ENCODE measurements at places on chromosomes 4 and X.

- DNase-seq: no peak
Measured at GRCh38 chr4:178823673-178824295, 1381.5 kb upstream of the AGA start.

DNA sequence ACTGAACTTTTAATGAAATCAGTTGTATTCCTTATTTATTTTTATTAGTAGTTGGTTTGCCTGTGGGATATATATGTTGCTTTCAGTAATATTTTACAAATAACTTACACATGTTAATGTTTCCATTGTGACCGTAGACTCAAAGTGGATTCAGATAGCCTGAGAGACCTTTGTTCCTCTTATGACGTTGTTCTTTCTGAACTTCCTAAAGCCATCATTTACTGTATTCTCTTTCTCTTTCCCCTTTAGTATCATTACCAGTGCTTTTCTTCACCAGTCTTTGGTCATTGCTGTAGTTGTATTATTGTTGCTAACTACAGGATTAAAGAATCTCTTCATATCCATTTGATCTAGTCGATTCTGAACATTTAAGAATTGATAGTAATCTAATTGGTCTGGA lies 4.3 kb downstream of the STIM2 start:
- DNase-seq: no peak

DNA sequence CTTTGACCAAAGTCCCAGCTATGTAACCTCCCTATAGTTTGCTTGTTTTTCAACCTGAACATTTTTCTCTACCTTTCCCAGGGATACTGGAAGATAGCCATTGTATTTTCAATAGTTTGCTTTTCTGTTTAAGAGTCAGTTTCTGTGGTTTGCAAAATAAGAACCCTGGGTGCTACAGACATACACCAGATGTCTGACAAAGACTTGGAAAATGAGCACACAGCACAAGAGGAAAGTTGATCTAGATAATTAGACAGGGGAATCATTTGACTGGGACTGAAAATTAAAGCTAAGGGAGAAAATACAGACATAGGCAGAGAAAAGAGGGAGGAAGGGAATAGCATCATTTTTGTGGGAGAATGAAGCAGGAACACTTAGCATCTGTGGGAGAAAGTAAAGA lies 218.3 kb upstream of the CNKSR2 start:
- no peak for DNase-seq

- no peak for DNase-seq
Measured at GRCh38 chr4:121306931-121307330, 73.9 kb downstream of the QRFPR start.

GRCh38 chrX:20455001-20455400 lies 188.3 kb upstream of the RPS6KA3 start:
- no peak for DNase-seq

DNA sequence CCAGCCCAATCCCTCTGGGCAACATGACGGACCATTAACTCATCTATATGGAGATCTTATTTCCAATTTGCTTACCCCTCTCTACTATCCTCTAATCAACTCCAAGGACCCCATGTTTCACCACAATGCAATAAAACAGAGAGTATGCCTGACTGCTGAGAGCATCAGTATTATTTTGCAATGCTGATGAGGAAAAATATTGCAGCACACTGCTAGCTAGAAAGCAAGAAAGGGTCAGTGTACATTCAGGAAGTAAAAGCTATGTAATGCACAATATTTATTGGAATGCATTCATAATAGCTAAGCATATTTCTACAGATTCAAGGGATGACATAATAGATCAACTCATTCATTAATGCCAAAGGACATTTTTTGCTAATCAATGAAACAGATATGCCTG lies 33.2 kb downstream of the ARAP2 start:
- DNase-seq: no peak

DNA sequence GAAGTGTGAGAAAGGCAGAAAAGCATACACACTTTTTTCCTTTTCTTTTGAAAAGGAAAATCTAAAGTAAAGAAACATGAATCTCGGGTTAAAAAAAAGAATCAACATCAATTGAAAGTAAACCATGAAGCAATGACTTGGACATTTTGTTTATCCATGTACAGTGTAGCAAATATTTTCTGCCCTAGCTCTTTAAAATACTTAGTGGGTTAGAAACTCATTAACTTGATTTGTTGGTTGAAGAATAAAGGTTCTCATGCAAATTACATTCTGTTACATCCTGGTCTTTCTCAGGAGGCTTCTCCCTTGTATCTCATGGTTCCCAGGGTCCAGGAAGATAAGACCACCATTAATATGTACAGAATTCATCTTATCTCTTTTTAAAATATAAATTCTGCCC lies 9.0 kb upstream of the MEPE start:
- DNase-seq: no peak

GRCh38 chr4:47752214-47752613 lies 85.7 kb downstream of the CORIN start:
- no peak for DNase-seq

DNA sequence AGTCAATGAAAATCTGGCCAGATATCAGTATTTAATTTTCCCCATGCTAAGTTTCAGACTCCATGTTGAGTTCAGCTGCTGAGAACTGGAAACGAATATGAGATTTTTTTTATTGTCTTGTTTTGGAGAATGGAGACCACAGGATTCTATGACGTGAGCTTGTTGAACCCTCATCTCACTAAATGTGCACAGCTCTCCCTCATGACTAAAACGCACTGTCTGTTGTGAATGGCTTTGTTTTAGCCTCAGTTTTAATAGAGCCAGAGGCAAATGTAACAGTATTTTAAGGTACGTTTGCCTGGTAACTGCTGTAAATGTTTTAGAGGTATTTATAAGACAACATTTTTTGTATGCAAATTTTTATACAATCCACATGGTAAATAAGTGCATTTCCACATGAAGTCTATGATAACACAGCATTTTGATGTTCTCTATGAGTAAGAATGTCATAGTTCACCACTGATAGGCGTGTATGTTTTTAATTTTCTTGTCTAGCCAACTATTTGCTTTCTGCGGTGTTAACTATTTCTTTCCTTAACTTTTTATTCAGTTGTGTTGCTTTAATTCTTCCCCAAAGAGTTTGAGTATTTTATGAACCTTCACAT lies 1159.3 kb upstream of the TENM3 start:
- DNase-seq: no peak
